ENCODE measurements at places on chromosomes 1 and 21. TPM values are rescaled to one million over a fixed set of nuclear protein-coding genes. Genes with fewer than 3 reads are reported as not detected.

STIL gene
- total RNA-seq = 16.1 TPM

OR14C36 gene
- not detected for total RNA-seq

NMNAT2 gene
- 0.27 TPM for total RNA-seq

ZBTB48 gene
- total RNA-seq = 24.1 TPM

DMBX1 gene
- 0.20 TPM for total RNA-seq

SLC16A4 gene
- total RNA-seq = 0.85 TPM

CFHR4 gene
- total RNA-seq = not detected

AXDND1 gene
- 3.6 TPM for total RNA-seq

LCE1B gene
- not detected for total RNA-seq

CNIH4 gene
- 110 TPM for total RNA-seq

BRDT gene
- 0.55 TPM for total RNA-seq

FAM78B gene
- not detected for total RNA-seq

FOXD2 gene
- 3.3 TPM for total RNA-seq

Data from G401 (cell line).